Astrocyte (in vitro differentiated cells and primary cell): ENCODE measurements at places on chromosomes 11 and 22. TPM values are rescaled to one million over a fixed set of nuclear protein-coding genes. Genes with fewer than 3 reads are reported as not detected.

GRCh38 chr22:45553351-45554039 lies 50.8 kb downstream of the FBLN1 start:
- peak overlapping the region; percentile 67 for H3K27ac ChIP-seq
- peak; percentile 84 for DNase-seq
- H3K4me1 ChIP-seq: peaks cover 40% of the 10 kb centered on the region
- H3K4me3 ChIP-seq: no peak overlapping the region

GRCh38 chr11:110251836-110252235 lies 44.6 kb downstream of the RDX start:
- H3K36me3 ChIP-seq: peaks cover 30% of the 10 kb centered on the region
- DNase-seq: peak; percentile 72
- no peak overlapping the region for H3K4me3 ChIP-seq
- H3K4me1 ChIP-seq: peaks cover 7% of the 10 kb centered on the region
- H3K27me3 ChIP-seq: no peaks in the 10 kb centered on the region

DNA sequence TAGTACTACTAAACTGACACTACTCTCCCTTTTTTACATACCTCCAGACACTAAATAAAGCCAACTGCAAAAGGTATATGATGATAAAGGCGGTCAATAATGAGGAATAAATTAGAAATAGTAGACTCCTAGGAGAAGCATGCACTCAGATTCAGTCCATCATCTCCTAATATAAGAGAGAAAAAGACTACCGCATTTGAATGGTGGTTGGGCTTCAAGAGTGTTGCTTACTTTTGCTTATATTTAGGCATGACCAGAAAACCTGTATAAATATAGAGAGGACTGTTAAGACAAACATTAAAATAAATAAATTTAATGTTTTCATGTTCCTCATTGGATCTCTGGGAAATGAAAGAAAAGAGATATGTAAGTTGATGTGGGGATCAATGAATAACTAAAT lies 1137.0 kb downstream of the FAM181B start:
- no peaks in the 10 kb centered on the region for H3K4me1 ChIP-seq
- no peaks in the 10 kb centered on the region for H3K27me3 ChIP-seq
- no peak overlapping the region for H3K4me3 ChIP-seq

- H3K4me3 ChIP-seq: no peak overlapping the region
- H3K36me3 ChIP-seq: no peaks in the 10 kb centered on the region
- H3K4me1 ChIP-seq: peaks cover 16% of the 10 kb centered on the region
- no peak overlapping the region for H3K27ac ChIP-seq
- H3K27me3 ChIP-seq: no peaks in the 10 kb centered on the region
Measured at GRCh38 chr11:108882211-108882831, 217.5 kb downstream of the DDX10 start.

- no peak overlapping the region for H3K27ac ChIP-seq
- no peak overlapping the region for H3K4me3 ChIP-seq
- DNase-seq: no peak
- H3K27me3 ChIP-seq: peaks cover 65% of the 10 kb centered on the region
Measured at GRCh38 chr11:64095949-64096348, 60.2 kb downstream of the FLRT1 start.

DNA sequence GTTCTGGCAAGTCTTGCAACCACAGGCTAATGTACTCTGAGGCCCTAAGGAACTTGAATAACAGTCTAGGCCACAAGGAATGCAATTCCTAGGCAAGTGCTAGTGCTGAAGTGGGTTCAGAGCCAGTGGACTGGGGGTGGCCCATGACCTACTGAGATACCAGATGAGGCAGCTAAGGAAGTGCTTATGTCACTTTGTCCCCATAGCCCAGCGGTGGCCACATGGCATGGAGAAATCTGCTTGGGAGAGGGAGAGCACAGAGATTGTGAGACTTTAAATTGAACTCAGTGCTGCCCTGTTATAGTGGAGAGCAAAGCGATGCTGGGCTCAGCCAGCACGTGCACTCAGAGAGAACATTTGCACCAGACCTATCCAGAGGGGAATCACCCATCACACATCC lies 629.5 kb downstream of the JRKL start:
- no peak overlapping the region for H3K27ac ChIP-seq
- H3K4me3 ChIP-seq: no peak overlapping the region
- H3K27me3 ChIP-seq: no peaks in the 10 kb centered on the region
- DNase-seq: no peak
- H3K4me1 ChIP-seq: no peaks in the 10 kb centered on the region

GRCh38 chr11:128305588-128305987 lies 281.8 kb downstream of the ETS1 start:
- H3K27ac ChIP-seq: no peak overlapping the region
- H3K4me3 ChIP-seq: no peak overlapping the region
- no peaks in the 10 kb centered on the region for H3K27me3 ChIP-seq
- H3K4me1 ChIP-seq: no peaks in the 10 kb centered on the region
- no peaks in the 10 kb centered on the region for H3K36me3 ChIP-seq

DNA sequence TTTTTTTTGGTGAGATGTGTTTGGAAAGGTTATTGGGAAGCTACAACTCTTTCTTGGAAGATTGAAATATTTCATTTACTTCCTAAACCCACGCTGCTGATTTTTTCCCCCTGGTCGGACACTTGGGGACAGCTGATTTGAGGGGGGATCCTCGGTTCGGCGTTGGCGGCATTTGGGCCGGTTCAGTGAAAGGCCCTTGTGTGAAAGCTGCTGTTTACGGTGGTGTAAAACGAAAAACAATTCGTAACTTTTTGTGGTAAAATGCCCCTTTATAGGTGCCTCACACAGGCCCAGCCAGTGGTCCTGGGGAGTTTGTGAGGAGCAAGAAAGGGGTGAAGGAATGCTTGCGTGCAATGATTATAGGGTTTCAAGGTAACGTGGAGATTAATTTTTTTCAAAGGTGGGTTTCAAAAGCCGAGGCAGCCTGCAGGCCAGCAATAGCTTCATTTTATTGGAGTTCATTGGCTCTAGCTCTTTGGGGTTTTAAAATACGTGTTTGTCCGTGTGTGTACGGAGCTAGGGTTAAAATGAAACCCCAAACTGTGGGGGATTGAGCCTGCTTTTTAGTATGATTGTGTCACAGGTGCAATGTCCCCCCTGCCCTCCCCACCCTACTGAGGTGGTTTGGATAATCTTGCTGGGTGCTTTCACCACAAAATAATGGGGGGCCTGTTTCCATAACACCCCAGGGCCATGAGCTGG lies 77.2 kb upstream of the PPARA start:
- peak overlapping the region; percentile 90 for H3K27ac ChIP-seq
- peak overlapping the region; percentile 99 for H3K4me3 ChIP-seq
- H3K36me3 ChIP-seq: peaks cover 8% of the 10 kb centered on the region
- H3K4me1 ChIP-seq: peaks cover 46% of the 10 kb centered on the region
- H3K27me3 ChIP-seq: no peaks in the 10 kb centered on the region

DNA sequence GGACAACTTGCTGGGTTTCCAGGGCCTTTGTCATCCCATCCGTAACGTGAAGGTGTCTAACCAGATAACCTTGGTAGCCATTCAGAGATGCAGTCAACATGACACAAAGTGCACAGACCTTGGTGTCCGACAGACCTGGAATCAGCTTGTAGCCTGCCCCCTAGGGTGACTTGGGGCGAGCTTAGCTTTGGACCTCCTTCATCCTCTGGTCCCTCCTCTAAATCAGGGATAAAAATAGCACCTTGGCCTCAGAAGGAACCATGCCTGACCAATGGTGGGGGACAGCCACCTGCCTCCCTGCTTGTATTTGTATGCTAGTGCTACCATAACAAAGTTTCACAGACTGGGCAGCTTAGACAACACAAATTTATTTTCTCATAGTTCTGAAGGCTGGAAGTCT lies 3.7 kb downstream of the SNRPD3 start:
- no peak overlapping the region for H3K4me3 ChIP-seq
- no peak overlapping the region for H3K27ac ChIP-seq
- no peaks in the 10 kb centered on the region for H3K27me3 ChIP-seq
- peaks cover 13% of the 10 kb centered on the region for H3K4me1 ChIP-seq
- DNase-seq: no peak

MS4A7 gene
- not detected in 2 replicates for total RNA-seq

SCUBE1 gene
- total RNA-seq: 0.02 and 0.07 TPM in 2 replicates

ARHGAP32 gene
- 20.6 and 21.6 TPM in 2 replicates for total RNA-seq
